Bronchial epithelial cell (primary cell): ENCODE measurements at places on chromosomes 2 and 18.

DNA sequence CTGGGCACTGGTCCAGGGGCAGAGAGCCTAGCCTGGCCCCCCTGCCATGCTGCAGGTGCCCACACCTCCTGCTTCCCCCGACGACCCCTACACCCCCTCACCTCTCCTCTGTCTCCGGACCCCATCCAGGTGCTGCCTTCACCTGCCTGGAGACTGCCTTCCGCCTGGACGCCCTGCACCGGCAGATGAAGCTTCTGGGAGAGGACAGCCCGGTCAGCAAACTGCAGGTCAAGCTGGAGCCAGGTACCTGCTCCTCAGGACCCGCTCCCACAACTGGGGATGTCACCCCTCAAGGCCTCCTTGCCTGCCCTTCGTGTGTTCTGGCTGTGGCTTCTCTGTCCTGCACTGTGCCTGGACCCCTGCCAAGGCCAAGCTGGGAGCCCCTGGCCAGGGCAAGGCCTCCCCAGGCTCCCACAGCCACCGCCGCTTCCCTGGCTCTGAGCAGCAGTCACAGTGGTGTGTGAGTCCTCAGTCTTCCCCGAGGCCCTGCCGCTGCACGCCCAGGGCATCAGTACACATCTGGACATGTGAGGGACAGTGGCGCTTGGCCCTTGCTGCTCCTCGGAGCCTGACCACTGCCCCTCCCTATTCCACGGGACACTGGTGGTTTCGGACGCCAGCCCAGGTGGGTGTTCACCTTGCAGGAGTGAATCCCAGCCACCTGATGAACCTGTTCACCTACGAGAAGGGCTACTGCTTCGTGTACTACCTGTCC is 6.3 kb downstream of the RNPEPL1 start:
- DNase-seq: no peak

DNA sequence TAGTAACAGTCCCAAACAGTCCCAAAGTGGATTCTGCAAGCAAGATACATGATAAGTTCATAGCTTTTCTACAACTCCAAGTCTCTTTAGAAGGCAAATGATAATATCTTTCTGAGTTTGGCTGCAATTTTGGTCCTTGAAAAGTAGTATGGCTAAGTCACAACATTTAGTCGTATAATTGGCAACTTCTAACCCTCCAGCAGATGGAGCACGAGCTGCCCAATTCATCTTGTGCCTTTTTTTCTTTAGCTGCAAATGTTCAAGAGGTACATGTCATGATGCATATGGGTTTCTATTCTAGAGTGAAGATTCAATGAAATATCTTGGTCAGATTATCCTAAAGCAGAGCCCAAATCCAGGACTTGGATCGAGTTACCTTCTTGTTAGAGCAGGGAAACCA is 127.0 kb upstream of the KLHL14 start:
- no peak for DNase-seq

GRCh38 chr2:196987298-196987648 is 60.8 kb upstream of the PGAP1 start:
- DNase-seq: no peak

GRCh38 chr2:229137639-229138038 is 133.4 kb downstream of the PID1 start:
- no peak for DNase-seq

DNA sequence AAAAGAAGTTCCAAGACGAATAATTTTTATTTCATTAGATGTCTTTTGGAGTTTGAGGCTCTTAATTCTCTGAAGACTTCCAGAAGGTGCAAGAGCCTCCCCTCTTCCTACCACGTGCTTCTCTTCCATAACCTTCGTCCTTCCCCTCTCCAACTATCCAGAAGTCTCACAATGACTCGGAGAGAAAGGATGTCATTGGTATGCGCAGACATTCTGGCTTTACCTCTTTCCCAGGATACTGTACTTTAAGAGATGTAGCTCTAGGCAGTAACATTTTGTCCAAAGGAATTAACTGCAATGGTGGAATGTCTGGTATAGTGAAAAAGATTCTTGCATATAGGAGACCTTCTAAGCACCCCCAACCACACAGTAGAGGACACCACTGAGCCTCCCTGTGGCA is 249.0 kb upstream of the OSR1 start:
- DNase-seq: no peak

GRCh38 chr18:49098386-49098785 is 147.6 kb upstream of the SMAD7 start:
- no peak for DNase-seq

GRCh38 chr18:59657012-59657411 is 40.2 kb downstream of the CCBE1 start:
- no peak for DNase-seq

DNA sequence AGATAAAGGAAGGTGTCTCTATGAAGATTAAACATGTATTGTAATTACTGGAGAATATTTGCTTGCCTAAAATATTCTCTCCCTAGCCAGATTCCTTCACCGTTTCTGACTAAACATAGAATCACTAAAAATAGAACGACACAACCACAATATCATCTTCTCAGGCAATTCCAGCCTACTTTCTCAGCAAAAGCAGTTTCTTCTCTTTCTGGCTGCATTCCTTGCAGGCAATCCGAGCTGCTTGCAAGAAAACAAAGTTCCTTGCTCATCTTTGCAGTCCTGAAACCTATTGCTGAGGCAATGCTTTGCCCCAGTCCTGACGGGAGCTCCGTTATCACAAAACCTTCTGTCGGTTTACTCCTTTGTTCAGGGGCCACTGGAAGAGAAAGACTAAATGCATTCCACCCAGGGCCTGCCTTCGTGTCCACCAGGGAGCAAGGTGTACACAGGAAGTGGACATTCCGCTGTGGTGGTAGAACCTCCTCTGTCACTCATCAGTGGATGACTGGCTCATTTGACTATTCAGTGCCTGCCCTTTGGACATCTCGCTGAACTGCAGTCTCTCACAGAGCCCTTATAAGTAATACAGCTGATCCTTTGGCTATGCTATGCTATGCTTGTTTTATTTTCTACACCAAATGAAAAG is 239.2 kb upstream of the DOK6 start:
- no peak for DNase-seq

DNA sequence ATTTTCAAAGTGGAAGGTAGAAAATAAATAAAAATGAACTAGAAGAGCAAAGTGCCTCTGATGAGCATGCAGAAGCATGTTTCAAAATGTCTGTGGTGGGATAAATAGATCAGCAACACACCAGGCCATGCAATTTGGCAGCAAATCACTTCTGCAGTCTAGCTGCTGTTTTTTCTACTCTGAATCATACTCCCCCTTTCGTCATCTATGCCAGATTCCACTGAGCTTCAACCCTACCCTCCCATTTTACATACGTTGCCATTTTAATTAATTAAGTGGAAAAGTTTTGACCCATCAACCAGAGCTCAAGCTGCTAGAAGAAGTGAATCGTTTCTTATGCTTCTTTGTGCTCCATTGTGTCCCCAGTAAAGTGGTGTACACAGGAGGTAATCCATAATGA is 79.3 kb downstream of the NRXN1 start:
- peak; percentile 84 for DNase-seq

DNA sequence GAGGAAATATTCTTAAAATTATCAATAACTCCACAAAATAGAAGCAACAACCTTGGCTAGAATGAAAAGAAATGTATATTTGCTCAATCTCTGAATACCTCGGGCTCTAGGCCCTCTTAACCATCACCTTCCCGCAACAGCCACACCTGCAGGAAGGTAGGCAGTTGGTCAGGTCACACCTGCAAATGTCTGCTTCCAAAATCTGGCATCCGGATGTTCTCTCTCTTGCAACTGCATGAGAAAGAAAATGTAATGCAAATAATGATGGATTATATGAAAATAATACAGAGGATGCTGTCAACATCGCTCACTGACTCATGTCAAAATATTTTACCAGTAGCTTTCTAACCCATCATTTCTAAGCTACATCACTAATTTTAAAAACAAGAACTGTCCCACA is 148.3 kb downstream of the SATB2 start:
- DNase-seq: no peak

DNA sequence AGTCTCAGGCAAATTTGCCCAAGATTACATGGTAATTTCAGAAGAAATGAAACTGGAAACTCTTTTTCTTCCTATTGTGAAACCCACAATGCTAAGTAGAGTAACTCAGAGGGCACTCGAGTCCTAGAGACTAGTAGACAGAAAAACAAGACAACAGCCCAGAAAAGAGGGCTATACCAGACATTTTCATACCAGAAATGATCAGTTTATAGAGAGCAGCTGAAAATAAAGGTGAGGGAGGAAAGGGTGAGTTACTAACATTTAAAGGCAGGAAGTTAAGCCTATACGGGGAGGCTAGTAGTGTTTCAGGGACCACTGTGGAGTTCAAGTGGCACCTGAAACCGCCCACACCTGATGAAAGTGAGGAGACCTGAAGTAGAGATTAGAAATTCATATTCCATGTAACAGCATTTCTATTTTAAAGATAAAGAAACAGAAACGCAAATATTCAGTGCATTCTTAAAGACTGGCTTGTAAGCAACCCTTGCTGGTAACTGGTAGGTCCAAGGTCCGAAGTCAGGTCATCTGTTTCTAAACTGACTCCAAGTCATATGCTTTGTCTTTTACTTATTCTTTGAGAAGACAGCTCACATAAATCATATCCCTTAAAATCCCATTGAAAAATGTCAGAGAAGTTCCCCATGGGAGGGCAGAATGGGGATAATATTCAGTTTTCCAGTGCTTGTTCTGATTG is 145.1 kb upstream of the ITGB6 start:
- no peak for DNase-seq

DNA sequence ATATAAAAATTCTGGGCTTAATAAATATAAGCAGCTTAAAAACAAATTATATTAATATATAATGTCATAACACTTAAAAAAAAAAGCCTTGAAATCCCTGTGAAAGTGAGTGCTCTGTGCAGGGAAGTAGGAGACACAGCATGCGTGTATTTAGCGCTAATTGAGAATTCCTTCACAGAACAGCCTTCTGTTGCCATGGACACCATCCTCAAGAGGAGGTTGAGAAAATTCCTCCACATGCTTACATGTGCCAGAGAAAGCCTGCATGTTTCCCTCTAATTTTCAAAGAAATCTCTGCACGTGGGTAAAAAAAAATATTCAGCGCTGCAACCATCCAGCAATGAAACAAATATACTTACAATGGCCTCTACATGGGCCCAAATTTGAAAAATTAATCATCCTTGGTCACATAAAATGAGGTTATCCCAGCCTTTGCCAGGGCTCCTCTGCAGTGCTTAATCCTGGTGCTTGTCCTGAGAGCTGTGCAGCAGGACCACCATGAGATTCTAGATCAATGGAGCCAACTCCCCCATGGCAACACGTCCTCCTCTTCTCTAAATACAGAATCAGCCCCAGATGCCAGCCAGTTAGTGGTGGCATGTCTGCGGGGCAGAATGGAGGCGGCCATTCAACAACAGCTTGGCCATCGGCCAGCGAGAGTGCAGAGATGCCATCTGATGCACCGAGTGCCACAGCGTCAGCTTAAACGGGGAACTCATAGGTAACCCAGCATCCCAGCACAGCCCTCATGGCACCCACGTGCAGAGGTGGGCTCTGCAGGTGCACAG is 228.0 kb downstream of the MYT1L start:
- no peak for DNase-seq

- no peak for DNase-seq
These were observed 27.7 kb downstream of the NETO1 start for GRCh38 chr18:72840109-72840508.

- no peak for DNase-seq
These were observed 17.0 kb upstream of the PKDCC start for GRCh38 chr2:42030829-42031228.

- peak; percentile 93 for DNase-seq
These were observed 47.1 kb upstream of the CCBE1 start for GRCh38 chr18:59744271-59744721.

- peak; percentile 52 for DNase-seq
These were observed 2.6 kb downstream of the BAZ2B start for GRCh38 chr2:159613651-159614285.

DNA sequence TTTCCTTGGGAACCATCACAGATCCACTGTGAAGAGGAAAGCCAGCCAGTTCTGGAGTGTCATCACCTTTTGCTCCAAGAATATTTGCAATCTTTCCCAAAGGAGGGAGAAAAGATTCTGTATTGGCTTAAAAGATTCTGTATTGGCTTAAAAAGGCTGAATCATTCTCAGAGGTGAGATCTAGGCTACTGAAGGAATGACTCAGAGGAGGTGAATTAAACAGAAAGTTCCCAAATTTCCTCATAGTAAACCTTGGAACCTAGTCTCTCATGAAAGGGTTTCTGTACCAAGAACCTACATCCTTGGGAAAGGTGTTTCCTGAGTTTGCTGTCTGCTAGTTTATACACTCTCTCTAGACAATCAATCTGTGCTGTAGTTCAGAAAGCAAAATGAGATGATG is 34.1 kb upstream of the GRB14 start:
- peak; percentile 87 for DNase-seq

GRCh38 chr18:43917520-43917919 is 640.2 kb upstream of the SYT4 start:
- no peak for DNase-seq

GRCh38 chr18:74796841-74797576 is 199.3 kb downstream of the ZNF407 start:
- peak; percentile 68 for DNase-seq

GRCh38 chr2:71610671-71611070 is 157.3 kb downstream of the DYSF start:
- DNase-seq: no peak

- DNase-seq: no peak
These were observed 84.5 kb upstream of the SLC1A4 start for GRCh38 chr2:64904413-64905329.

GRCh38 chr2:226611944-226612318 is 187.7 kb downstream of the IRS1 start:
- DNase-seq: peak; percentile 97

DNA sequence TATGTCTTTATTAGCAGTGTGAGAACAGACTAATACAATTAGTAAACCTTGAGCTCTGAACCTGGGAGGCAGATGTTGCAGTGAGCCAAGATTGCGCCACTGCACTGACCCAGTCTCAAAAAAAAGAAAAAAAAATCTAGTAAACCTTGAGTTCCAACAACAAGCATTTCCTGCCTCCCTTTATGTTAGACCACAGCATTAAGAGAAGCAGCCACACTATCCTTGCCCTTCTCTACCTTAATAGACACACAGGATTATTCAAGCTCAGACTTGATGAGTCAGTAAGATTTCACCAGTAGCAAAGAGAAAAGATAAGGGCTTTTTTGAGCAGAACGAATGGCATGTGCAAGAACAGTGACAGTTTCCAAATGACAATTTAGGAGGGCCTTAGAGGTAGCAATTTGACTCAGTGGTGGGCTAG is 18.0 kb upstream of the GLS start:
- DNase-seq: peak; percentile 80

DNA sequence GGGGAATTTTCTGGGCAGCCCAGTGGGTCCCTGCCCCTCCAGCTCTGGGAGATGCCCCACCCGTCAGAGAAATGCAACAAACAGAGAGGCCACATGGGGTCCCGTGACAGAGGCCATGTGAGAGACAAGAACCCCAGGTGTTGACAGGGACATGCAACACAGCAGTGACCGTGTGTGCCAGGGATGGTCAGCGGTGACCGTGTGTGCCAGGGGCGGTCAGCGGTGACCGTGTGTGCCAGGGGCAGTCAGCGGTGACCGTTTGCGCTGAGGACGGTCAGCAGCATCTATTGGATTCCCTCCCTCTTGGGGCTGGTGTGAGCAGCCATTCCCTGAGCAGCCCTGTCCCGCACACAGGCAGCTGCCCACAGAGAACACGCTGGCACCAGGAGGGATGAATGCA is 146.6 kb upstream of the OTOS start:
- DNase-seq: no peak
